ENCODE measurements at places on chromosomes 2 and 18.

GRCh38 chr2:430291-431040 lies 142.6 kb upstream of the ALKAL2 start:
- DNase-seq, result no peak

DNA sequence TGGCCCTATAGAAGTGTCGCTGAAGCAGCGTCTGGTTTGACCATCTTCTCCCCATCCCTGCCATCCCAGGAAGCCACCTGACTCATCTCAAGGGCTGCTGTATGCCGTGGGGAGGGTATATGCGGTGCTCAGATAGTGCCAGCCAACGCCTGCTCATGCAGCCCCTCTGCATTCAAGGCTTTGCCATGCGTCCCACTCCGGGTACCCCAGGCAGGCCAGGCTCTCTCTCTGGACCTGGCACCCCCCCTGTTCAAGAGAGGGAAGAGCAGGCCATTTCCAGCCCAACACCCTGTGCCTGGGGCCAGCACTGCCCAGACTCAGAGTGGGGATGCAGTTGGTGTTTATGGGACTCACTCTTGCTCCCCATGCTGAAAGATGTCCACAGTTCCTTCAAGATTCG lies 130.0 kb downstream of the GLI2 start:
- no peak for DNase-seq

GRCh38 chr18:22641958-22642357 lies 224.2 kb upstream of the CTAGE1 start:
- DNase-seq, result no peak

DNA sequence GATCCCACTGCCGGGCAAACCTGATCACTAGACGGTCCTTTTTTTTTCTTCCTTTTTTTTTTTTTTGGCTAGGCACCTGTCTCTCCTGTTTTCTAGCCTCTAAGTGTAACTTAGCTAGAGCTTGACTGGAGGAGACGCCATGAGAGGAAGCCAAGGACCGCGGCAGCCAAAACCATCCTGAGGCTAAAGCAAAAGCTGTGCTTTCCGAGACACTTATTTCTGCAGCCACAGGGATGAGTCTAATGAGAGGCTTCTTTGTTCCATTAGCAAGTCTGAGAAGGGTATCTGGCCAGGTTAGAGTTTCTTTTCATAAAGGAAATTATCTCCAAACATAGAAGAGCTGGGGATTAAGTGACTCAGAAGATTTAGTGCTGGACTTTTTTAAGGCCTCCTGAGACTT lies 7.3 kb upstream of the CXCR4 start:
- peak; percentile 67 for DNase-seq

- no peak for DNase-seq
Measured at GRCh38 chr18:7669361-7669760, 102.2 kb downstream of the PTPRM start.

DNA sequence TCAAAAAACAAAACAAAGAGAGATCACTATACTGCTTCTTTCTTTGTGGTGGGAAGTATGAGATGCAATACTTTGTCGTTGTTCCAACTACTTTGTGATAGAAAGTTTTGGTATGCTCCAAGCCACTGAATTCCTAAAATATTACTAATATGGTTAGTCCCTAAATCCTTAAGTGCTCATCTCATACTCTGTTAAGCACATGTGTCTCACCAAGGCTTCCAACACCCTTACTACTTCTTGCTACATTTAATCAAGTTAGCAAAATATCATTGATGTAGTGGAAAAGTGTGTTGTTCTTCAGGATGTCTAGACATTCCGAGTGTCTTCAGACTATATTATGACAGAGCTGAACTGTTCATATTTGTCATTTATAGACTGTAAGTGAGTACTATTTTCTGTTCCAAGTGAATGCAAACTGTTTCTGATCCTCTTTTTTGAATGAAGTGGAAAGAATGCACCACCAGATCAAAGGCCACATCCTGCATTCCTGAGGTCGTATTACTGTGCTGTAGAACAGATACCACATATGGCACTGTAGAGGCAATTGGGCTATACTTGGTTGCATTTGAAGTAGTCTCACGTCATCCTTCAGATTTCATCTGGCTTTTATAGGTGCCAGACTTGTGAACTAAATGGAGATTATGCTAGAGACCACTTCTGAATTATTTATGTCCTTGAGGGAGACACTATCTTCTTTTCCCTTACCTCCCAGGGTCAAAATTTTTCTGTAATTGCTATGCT lies 298.4 kb upstream of the ZNF521 start:
- peak; percentile 85 for DNase-seq
